Activated CD4-positive, alpha-beta T cell treated with anti-CD3 and anti-CD28 coated beads for 24 hours (primary cell): ENCODE measurements at places on chromosomes 7 and 10.

- no peak for DNase-seq
These were observed 74.5 kb downstream of the LANCL2 start for GRCh38 chr7:55439627-55440026.

DNA sequence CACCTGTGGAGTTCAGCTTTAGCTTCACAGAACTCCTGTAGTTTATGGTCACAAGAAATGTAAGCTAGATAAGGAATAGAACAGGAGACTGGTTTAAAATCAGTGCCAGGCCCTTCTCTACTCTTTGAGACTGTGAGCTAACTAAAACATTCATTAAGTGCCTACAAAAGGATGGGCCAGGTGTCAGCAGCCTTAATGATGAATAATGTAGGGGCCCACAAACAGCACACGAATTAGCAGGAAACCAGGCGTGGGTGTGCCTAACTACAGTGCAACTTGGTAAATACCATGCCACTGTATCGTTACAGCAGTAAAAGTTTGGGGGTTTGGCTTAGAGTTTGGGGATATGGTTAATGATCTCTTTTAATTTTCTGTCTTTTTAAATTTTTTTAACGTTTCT lies 6.1 kb upstream of the ABLIM1 start:
- DNase-seq: no peak

DNA sequence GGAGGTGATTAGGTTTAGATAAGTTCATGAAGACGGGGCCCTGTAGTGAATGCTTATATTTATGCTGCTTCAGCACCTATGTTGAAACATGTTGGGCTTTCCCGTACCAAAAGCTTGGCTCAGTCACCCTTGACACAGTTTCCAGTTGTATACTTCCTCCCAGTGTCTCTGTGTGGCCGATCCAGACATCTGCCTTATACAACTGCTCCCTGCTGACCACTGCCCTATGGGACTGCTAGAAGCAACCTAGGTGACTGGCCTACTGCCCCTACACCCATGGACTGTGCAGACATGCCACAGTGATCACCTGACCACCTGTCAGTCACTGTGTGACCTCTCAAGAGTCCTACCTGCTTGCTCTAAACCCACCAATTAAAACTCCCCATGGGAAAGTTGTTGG lies 22.6 kb upstream of the TSPAN13 start:
- no peak for DNase-seq

DNA sequence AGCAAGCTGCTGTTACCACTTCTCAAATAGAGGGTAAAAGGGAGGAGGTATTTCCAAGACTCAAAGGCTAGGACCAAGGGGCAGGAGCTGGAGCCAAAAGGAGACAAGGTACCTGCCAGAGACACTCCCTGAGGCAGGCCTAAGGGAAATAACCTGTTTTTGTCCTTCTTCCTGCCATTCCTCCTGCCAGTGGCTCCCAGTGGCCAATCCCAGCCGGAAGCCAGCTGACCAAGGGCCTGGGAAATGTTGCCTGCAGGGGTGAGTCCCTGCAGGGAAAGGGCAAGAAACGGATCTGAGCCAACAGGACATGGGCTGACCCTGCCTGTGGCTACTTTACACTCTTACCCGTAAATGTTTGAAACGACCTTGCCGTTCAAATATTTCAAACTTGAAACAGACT lies 3.5 kb downstream of the CYTH3 start:
- DNase-seq: no peak

- no peak for DNase-seq
These were observed 12.6 kb upstream of the AOAH start for GRCh38 chr7:36736899-36737211.

DNA sequence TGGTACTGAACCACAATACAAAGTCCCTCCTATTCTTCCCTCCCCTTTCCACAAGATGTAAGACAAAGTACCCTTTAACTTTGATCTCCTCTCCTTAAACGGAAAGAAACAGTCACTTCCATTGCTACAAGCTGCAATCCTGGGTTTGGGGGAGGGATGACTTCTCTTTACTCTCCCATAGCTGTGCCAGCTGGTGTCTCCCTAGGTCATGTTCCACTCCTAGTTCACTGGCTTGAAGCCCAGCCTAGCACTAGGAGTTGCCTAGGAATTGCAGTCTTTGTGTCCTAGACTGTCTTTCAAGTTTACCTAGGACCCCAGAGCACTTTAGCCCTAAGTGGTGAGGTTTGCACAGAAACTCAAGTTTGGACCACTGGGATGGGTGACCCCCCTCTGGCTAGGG lies 311.1 kb downstream of the HPSE2 start:
- no peak for DNase-seq
